ENCODE measurements at places on chromosomes 2 and 18.

GRCh38 chr18:55351241-55351691 is 236.7 kb downstream of the TCF4 start:
- no peak for DNase-seq

DNA sequence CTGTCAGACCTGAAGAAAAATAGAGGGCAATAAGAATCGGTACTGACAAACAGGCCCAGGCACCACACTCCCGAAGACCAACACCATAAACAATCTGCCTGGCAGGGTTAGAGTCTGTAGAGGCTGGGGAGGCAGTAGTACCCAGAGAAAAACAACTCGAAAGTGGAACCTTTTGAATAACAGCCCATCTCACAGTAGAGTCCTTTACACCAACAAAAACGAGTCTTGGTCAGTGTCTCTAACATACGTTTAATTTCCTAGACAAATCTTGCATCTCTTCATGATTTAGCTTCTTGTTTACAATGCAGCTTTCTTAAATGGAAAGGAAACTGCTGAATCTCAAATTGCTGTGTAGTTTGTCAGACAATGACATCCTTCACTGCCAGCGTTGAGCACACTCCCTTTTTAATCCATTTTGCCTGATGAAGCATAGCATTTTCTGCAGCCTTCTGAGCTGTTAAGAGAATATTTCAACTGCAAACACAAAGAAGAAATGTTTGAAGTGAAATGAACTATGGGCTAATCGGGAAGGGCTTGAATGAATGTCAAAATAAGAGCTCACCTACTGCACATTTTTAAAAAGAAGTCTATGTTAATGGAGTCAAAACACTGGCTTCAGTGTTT is 73.1 kb upstream of the DSG1 start:
- DNase-seq = no peak

DNA sequence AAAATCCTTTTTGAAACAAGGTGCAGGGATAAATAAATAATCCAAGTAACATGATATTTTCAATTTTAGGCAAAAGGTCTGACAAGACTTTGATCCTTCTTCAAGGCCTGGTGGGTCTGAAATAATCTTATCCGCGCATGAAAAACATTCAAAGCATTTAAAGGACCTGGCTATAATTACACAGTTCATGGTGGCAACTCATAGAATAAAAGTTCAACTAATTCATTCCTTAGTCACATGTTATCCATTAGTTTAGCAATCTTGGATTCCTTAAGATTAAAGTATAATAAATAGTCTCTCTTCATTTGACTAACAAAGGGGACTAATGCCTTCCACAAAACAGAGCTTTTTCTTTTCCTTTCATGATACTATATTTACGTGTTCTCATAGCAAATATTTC is 21.0 kb upstream of the SLC38A11 start:
- DNase-seq = no peak

- DNase-seq = no peak
Measured at GRCh38 chr2:65477590-65477989, 45.2 kb upstream of the SPRED2 start.

GRCh38 chr18:336713-337112 is 68.9 kb upstream of the THOC1 start:
- no peak for DNase-seq

GRCh38 chr2:241620419-241620769 is 16.6 kb downstream of the THAP4 start:
- no peak for DNase-seq

- no peak for DNase-seq
Measured at GRCh38 chr18:79223431-79223830, 154.2 kb downstream of the ATP9B start.

GRCh38 chr18:77207540-77207939 is 42.1 kb upstream of the GALR1 start:
- peak; percentile 85 for DNase-seq

GRCh38 chr2:161178756-161179155 is 18.5 kb downstream of the TANK start:
- DNase-seq = no peak

- DNase-seq = no peak
Measured at GRCh38 chr2:190441564-190441963, 33.4 kb downstream of the MFSD6 start.

GRCh38 chr18:54740136-54740846 is 88.0 kb upstream of the RAB27B start:
- DNase-seq = no peak

DNA sequence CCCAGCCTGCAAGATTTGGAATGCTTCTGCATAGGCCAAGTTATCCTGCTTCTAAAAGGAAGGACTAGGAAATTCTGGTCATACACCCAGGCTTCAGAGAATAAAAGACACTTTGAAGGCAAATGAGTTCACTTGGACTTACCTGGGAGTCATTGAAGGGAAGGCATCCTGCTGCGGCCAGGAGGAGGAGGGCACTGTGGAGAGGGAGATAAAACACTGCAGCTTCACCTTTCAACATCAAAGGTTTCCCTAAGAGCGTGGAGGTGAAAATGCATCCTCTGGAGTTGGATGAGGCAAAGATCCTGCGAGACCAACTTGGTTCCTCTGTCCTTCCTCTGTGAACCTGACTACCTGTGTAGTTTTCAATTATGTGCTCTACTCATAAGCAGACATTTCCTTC is 79.5 kb upstream of the RIOK3 start:
- DNase-seq = no peak

DNA sequence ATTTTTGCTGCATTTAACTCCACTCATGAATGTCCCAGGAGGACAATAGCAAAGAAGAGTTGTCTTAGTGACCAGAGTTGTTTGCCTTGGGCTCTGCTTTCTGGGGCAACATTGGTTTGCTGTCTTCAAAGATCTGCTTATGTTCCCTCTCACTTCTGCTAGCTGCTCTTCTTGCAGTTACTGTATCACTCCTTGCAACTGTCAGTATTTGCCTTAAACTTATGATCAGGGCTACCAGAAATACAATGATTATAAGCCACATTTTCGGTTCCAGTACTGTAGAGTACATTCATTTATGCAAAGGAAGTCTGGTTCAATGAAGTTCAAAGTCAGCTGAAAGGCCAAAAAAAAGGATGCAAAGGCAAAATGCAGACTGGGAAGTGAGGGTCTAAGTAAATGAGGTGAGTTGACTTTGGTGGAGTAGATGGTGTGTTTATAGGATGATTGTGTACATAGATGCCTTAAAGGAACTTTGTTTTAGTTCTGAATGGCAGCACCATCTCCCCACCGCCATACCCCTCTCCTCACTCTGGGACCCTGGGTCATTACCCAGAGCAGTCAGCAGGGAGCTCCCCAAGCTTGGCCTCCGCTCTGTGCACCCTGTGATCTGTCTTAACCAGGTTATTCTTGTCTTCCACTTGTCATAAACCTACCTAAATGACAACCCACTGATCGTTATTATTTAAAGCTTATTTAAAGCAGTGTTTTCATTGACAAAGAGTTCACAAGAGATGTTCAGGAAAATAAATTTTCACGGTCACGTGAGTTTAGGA is 236.0 kb downstream of the DOK6 start:
- DNase-seq = no peak

- peak; percentile 18 for DNase-seq
Measured at GRCh38 chr2:235740821-235741220, 247.0 kb downstream of the AGAP1 start.

- no peak for DNase-seq
Measured at GRCh38 chr2:38417745-38418689, 40.9 kb upstream of the ATL2 start.

GRCh38 chr2:98548920-98549818 is 59.1 kb downstream of the COA5 start:
- DNase-seq = no peak

DNA sequence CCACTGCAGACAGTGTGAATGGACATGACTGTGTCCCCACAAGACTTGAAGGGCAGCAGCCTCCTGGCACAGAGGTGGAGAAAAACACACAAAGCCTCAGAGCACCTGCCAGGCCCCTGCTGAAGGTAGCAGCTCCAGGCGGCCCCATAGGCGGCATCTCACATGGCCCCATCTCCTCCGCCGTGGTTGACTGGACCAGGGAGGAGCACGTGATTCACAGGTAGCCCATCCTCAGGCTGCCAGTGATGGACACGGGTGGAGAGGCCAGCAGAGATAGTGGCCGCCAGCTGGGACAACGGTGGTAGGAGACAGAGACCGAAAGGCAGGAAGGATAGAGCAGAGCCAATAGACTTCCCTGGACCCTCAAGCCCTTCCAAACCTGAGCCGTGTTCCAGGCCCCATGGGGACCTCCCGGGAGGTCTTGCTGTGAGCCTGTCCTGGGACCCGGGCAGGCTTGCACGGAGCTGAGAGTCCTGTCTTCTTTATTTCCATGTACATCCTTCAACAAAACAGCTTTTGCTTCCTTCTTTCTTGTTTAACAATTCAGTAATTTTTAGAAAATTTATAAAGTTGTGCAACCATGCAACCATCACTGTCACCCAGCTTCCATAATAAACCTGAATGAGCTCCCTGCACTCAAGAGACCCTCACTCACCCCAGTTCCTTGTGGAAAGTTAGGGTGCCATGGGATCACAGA is 26.9 kb downstream of the GPR55 start:
- no peak for DNase-seq

DNA sequence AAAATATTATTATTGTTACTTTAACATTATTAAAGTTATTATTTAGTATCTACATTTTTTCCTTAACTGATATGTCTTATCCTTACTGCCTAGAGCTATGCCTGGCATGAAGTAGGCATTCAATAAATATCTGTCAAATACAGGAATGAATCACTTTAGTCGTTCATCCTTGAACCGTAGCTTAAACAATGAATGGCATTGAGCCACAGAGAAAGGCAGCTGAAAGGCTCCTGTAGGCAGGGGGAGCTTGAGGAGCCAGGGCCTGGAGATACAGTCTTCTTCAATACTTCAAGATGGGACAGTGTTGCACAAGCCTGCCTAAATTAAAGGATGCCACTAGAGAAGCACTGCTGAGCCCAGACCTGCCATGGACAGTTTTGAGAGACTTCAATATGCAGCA is 22.5 kb downstream of the CYRIA start:
- DNase-seq = no peak

- peak; percentile 91 for DNase-seq
Measured at GRCh38 chr2:68971591-68972231, 2.7 kb upstream of the GKN1 start.

DNA sequence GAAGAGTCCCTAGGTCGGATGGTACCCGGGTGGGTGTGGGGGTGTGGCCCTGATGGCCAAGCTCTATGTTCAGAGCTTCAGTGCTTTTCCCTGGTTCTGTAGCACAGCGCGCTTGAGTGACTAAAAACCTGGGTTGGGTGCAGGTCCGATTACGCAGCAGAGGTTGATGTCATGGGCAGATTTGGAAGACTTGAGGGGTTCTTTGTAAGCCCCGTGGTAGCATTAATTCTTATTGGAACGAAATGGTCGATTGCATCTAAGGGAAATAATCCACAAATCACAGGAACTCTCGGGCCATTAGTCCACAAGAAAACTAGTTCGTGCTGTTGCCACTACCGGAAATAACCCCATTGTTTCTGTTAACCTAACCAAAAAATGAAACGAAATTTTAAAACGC is 9.0 kb downstream of the HOXD8 start:
- DNase-seq = no peak

GRCh38 chr2:146666340-146666739 is 1178.5 kb upstream of the ACVR2A start:
- DNase-seq = peak; percentile 20

- no peak for DNase-seq
Measured at GRCh38 chr2:43082903-43083677, 143.3 kb downstream of the ZFP36L2 start.

DNA sequence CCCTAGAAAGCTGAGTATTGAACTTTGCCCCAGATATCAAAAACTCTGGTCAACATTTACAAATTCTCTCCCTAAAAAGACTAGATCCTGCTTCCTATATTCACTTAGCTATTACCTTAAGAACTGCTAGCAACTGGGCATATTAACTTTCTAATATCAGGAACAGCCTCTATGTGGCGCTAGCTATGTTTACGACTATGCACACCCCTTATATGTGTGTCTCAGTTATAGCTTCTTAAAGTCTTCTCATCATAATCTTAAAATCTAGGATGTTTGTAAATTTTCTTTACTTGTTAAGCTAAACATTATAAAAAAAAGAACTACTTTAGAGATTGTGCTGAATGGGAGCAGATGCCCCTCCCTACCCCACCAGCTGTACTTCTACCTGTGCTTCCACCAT is 1.7 kb upstream of the STAMBP start:
- no peak for DNase-seq

DNA sequence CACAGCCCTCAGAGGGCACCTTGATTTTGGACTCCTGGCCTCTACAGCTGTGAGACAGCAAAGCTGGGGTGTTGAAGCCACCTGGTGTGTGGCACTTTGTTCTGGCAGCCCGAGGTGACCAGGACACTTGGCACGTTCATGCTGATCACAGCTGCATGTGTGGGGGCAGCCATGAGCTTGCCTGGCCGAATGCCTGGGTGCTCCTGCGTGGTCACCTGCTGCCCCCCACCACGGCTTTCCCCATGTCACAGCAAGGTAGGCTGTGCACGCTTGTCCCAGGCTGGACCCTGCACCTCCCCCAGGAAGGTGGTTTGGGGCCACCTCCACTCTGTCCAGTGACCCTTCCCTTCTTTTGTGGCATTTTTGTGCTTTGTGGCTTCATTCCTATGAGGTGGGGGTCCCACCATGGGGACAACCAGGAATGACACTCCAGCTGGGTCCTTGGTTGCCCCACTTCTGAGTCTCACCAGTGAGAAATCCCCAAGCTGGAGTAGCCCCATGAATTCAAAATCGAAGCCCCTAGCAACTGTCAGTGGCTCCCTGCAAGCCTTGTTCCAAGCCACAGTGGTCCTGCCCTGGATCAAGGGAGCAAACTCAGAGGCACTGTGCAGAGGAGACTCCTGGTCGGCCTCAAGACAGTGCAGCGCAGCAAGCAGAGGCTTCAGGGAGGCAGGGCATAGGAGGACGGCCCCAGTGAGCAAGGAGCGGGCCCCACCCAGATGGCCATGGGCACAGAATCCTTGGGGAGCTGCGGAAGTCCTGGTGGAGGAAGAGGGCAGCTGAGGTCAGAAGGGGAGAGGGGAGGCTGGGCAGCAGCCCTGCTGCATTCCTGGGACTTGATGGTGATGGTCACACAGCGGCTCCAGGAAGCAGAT is 121.4 kb upstream of the HS6ST1 start:
- DNase-seq = no peak

DNA sequence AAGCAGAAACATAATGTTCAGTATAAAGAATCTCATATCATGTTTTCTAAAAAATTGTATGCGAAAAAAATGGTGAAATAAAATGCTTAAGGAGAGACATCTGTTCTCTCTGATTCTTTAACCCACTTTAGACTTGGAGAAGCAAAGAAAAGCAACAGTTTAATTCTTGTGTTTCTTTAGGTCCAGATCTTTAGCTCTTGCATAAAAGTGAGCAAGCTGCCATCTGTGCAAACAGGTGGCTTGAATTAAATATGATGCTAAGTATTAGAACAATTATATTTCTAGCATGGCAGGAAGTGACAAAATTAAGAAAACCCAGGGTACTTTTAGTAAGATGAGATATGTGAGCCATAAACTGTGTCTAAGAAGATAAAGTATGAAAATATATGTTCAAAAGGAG is 1038.3 kb downstream of the DPP10 start:
- no peak for DNase-seq

GRCh38 chr2:204790076-204790475 is 244.8 kb downstream of the PARD3B start:
- no peak for DNase-seq

- no peak for DNase-seq
Measured at GRCh38 chr2:50878251-50878650, 153.7 kb downstream of the NRXN1 start.
